ENCODE measurements at places on chromosomes 4 and X. TPM values are rescaled to one million over a fixed set of nuclear protein-coding genes. Genes with fewer than 3 reads are reported as not detected.
A peak's percentile ranks its signal among the peaks of the same experiment; 100 is the strongest.

DNA sequence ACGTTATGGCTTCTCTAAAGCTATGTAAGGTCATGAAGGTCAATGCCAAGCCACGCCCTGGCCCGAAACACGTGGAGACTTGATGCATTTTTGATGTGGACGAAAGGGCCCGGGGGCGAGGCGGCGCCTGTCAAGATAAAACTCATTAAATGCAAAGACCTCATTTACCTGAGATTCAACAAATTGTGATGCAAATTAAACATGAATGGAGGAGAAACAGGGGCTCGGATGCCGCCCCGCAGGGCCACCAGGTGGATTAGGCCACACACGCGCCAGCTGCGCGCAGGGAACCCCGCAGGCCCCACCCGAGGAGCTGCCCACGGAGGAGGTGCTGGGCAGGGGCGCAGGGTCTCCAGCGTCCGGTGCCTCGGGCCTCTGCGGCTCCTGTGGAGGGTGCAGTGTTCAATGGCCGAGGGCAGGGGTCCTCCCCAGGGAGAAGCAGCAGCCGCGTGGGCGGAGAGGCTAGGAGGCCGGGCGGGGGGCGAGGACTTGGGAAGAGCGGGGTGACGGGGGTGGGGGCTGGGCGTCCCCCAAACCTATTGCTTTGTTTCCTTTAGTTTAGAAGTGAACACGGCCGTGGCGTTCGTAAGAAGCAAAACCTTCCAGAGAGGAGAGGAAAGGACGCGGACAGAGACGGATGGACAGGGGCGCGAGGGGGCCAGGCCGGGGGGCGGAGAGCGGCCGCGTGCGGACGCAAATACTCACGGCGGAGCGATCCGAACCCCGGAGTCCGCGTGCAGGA is 40.4 kb downstream of the CPLX1 start:
- peak overlapping the region; percentile 5 for H3K4me3 ChIP-seq
- peaks cover 43% of the 10 kb centered on the region for H3K27me3 ChIP-seq
- peaks cover 47% of the 10 kb centered on the region for H3K4me1 ChIP-seq
- H3K36me3 ChIP-seq = no peaks in the 10 kb centered on the region

DNA sequence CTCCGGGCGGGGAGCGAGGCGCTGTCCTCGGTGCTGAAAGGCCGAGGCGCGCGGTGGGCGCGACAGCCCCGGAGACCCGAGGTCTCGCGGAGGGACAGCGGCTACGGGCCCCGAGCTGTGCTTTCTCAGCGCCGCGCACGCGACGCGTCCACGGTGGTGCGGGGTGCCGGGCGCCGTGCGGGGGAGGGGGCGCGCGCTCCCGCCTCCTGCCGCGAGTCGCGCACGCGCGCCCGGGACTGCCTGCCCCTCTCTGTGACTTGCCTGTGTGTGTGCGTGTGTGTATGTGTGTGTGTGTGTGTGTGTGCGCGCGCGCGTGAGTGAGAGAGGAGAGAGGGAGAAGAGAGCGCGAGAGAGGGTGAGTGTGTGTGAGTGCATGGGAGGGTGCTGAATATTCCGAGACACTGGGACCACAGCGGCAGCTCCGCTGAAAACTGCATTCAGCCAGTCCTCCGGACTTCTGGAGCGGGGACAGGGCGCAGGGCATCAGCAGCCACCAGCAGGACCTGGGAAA is at the start of gene GRIA2:
Gene GRIA2 (plus strand): TSS at position 358 of the 511 bp plus-strand sequence. CDS start 315 bp downstream, outside the sequence.
- H3K36me3 ChIP-seq = no peaks in the 10 kb centered on the region
- H3K27me3 ChIP-seq = peaks cover 16% of the 10 kb centered on the region
- no peak within 1 kb of the TSS for H3K4me3 ChIP-seq
- no peaks in the 10 kb centered on the region for H3K4me1 ChIP-seq
- H3K27ac ChIP-seq = no peak within 1 kb of the TSS

DNA sequence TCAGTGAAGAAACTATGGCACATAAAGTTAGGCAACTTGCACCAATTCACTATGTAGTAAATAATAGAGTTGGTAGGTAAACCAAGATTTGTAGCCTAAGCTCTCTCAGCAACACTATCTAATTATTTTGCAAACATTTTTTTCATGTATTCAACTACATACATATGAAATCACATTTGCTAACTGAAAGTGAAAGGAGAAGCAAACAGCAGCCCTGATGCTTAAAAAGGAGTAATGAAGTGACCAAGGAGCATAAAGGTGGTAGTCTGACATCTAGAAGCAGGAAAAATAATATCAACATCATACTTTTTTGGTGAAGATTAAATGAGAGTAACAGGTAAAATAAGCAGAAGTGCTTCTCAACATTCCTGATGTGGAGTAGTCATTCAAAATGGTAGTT is 603.7 kb downstream of the GRXCR1 start:
- no peak for DNase-seq
- no peaks in the 10 kb centered on the region for H3K4me1 ChIP-seq
- H3K27ac ChIP-seq = no peak overlapping the region
- no peaks in the 10 kb centered on the region for H3K36me3 ChIP-seq
- no peak overlapping the region for H3K4me3 ChIP-seq

- DNase-seq = no peak
- no peak overlapping the region for H3K4me3 ChIP-seq
- H3K27ac ChIP-seq = no peak overlapping the region
- H3K36me3 ChIP-seq = no peaks in the 10 kb centered on the region
- H3K4me1 ChIP-seq = no peaks in the 10 kb centered on the region
- no peaks in the 10 kb centered on the region for H3K27me3 ChIP-seq
Observed at GRCh38 chr4:34972189-34972588, 1272.1 kb downstream of the ARAP2 start.

Gene MAP9
- 15.5 TPM for total RNA-seq

Gene SMIM10
- total RNA-seq = not detected
